NCI-H526 (cell line): ENCODE measurements at places on chromosomes 2 and 18.
A peak's percentile ranks its signal among the peaks of the same experiment; 100 is the strongest.

DNA sequence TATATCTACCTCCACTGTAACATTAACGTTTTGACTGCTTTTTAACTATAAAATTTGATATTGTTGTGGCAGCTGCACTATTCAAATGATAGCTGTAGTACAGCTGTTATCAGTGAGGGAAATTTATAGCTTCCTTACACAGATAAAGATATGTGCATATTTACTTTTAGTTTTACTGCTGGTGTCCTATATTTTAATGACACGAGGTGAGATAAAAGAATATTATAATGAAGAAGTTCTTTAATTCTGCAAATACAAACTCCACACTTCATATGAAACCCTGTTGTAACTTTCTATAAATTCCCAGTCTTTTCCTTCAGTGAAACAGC, 427.8 kb upstream of the ZEB2 start:
- no peak for DNase-seq

DNA sequence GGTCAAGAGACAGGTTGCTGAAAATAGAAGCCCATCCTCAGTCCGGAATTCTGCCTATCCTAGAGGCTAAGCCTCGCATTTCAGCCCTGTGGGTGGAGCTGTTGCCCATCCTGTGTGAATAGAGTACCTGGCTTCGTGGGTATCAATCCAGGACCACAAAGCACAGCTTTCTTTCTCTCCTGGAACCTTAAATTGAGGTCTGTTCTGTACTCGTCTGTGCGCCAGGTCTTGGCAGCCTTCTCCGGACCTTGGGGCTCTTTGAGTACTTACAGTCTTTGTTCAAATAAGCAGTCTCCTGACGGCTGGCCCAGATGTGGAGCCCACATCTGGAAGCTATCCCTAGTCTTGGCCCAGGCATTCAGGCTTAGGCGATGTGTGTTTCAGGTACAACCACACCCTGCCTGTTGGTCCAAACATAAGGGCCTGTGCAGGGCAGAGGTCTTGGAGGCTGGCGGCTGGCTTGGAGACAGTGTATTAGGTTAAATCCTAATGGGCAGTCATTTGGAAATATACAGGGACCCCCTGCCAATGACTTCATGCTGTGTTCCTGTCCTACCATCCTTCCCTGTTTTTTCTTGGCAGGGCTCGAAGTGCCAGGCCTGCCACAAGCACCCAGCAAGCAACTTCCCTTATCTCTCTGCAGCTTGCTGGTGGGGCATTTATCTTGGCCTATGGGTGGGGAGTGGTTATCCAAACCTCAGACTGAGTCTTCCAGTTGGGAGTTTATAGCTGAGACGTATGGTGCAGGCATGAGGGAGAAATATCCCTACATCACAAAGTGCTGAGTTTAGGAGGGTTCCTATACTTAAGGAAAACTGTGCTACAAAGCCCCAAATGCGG, 294.1 kb downstream of the BCL2 start:
- peak; percentile 47 for DNase-seq

GRCh38 chr18:50751947-50752346, 67.9 kb downstream of the MRO start:
- no peak for DNase-seq

- DNase-seq: no peak
Measured at GRCh38 chr2:219852626-219853025, 225.2 kb downstream of the SLC4A3 start.

DNA sequence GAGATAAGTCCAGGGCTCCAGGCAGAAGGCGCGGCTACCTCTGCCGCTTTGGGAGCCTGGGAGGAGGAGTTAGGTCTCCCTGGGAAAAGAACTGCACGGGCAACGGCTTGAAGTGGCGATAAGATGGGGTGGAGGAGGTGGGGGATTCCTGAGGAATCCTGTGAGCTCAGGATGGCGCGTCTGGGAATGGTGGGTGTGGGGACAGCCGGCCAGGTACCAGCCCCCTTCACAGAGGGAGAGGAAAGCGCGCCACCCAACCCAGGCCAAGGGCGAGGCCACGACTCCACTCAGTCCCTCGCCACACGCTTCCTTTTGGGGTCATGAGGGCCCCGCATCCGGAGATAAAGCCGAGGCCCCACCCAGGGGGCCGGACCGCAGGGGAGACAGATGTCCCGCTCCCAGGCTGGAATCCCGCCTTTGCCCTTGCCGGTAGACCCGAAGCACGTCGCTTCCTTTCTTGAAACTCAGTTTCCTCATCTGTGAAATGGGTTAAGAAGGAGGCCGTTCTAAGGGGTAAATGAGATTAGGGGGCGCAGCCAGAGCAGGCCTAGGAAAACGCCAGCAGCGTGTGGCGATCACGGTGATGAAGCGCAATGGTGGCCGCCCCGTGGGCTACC, 1.7 kb upstream of the CTDSP1 start:
- DNase-seq: peak; percentile 65

GRCh38 chr2:124027182-124027581, 2.1 kb downstream of the CNTNAP5 start:
- DNase-seq: peak; percentile 72

- DNase-seq: no peak
Measured at GRCh38 chr2:44389895-44390294, 28.1 kb downstream of the CAMKMT start.

- DNase-seq: no peak
Measured at GRCh38 chr2:25808006-25808383, 70.3 kb downstream of the ASXL2 start.

DNA sequence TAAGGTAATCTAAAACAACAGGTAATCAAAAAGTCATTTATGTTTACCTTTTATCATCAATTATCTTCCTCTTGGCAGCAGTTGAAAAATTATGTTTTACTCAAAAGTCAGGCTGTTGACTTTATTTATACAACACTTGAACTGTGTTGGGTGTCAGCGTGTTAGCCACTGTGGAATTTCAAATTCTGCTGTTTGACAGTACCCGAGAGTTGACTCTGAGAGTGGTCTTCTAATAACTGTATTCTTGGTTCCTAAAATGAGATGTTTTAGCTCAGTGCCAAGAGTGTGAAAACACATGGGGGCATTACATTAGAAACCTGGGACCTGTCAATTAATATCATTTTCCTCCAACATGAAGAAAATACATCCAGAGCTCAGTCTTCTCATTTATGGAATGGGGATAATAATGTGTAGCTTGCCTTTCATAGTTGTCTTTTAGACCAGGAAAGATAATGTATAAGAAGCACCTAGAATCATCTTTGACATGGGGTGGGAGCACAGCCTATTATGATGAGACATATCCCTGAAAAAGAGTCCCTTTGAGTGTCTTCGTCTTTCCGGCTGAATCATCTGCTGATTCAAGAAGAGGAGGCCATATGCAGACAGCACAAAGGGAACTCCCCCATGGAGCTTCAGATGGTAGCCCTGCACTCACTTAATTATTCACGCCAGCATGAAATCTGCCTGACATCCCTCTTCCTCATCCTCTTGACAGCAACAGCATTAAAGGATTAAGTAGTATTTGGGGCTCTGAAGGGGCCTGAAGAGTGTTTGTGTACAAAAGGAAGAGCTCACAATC, 89.1 kb downstream of the AFF3 start:
- no peak for DNase-seq

DNA sequence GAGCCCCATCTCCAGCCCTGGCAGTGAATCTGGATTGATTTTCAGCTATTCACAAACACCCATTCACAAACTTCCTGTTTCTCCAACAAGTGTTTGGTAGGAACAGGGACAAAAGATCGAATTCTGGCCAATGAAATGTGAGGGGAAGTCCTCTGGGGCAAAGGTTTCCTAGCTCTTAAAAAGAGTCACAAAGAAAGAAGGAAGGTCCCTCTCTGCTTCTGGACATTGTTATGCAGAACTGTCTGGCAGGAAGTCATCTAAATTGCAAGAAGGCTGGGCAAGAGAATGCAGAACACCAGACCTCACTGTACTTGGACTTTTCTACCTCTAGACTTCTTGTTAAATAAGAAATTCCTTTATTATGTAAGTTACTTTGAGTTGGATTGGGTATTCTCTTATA, 137.3 kb downstream of the CCDC148 start:
- no peak for DNase-seq

DNA sequence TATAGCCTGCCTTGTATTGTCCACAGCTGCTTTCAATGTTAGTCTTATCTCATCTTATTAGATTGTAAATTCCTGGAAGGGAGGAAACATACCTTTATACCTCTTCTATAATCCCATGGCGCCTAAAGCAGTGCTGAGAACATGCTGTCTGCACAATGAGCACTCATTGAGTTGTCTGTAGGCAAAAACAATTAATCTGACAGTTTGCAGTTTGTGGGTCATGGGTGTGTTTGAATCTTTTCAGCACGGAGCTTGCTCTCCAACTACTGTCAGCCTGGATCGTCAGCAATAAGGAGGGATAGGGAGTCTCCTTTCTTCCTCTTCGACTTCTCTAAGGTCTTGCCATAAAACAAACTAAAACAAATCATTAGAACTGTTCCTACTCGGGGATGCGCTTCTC, 26.5 kb upstream of the GREB1L start:
- DNase-seq: no peak

- DNase-seq: no peak
Measured at GRCh38 chr2:210756855-210757254, 200.5 kb downstream of the CPS1 start.

DNA sequence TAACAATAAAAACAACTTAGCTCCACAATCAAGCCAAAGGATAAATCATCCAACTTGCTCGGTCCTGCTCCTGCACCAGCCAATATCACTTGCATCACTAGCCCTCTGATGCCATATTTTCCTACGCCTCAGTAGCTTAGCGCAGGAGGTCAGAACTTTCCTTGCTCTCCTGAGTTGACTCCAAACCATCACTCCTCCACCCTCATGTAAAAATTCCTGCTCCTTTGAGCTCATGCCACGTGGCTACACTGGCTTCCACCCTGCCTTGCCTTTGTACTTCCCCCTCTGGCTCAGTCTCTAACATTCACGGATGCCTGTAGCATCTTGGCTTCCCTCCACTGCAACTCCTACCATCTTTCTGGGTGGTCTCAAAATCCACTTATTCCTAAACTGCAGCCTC, 25.2 kb downstream of the AAK1 start:
- DNase-seq: no peak

- DNase-seq: no peak
Measured at GRCh38 chr2:8490166-8490721, 191.6 kb upstream of the ID2 start.

DNA sequence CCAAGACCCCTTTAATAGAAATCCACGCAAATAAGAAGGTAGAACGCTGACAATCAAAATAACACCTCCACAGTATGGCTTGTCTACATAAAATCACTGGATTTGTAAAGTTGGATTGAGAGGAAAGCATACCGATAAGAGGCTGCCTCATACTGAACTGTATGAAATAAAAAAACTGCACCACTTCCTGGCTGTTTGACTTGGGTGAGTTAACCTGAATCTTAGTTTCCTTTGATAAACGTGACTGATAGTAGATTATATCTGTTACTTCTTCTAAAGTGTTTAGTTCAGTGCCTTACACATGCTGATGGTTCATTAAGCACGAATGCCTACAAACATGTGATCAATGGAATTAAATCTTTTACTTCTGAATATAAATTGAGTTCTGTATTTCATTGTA, 140.4 kb upstream of the RNF152 start:
- DNase-seq: no peak
